Occipital lobe (tissue), 3 donors: ENCODE measurements at places on chromosomes 1 and 21.

GRCh38 chr1:182317611-182318161, 73.9 kb downstream of the GLUL start:
- no peak for DNase-seq

DNA sequence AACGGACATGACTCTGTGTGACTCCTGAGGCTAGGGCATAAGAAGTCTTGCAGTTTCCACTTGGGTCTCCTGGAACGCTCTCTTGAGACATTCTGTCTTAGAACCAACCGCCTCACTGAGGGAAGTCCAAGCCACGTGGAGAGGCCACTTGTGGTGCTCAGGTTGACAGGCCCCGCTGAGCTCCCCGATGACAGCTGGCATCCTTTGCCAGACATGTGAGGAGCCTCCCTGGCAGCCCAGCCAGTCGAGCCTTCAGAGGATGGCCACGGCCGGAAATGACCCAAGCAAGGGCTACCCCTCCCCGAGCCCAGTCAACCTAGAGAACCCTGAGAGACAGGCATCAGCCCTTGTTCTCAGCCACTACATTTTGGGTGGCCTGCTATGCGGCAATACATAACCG, 20.7 kb downstream of the PLEKHA6 start:
- no peak for DNase-seq

DNA sequence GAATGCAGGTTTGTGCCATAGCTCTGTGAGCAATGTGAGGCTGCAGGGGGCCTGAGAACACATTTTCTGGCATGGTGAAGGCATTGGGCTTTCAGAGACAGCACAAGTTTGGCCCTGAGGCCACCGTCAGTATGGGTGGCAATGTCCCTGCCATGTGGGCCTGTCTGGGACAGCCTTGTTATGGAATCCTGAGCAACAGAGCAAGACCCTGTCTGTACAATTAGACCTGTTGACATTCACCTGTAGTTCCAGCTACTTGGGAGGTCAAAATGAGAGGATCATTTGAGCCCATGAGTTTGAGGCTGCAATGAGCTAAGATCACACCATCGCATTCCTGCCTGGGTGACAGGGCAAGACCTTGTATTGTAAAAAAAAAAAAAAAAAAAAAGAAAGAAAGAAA, 35.6 kb downstream of the PRDM15 start:
- no peak for DNase-seq

GRCh38 chr1:224116131-224116530, 2.2 kb downstream of the FBXO28 start:
- no peak for DNase-seq

DNA sequence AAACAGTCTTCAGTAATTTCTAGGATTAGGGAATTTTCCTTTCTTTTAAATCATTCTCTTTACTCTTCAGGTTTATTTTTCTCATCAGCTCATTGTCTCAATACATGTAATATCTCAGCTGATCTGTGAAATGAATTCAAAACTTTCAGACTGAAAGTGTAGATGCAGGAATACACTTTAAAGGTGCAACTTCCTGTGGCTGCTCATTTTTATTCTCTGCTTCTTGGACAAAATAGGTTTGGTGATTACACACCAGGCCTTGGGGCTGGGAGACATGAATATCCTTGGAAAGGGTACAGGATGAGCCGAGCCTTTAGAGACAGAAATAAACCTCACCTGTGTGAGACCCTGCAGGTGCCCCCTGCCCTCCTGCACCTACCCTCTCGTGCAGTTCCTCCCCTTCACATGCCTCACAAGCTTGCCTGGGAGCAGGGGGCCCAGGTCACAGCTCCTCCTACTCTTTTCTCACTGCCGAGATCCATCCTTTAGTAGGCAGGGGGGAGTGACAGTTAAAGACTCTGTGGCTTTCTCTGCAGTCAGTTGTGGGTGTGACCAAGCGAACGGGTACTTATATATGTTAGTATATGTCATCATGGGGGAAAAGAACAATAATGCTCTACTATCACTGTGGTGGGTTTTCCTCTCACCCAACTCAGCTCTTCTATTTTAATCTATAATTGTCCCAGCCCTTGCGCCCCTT, 23.6 kb downstream of the XCL2 start:
- DNase-seq: no peak

GRCh38 chr1:73778471-73778870, 419.5 kb downstream of the LRRIQ3 start:
- DNase-seq: no peak

DNA sequence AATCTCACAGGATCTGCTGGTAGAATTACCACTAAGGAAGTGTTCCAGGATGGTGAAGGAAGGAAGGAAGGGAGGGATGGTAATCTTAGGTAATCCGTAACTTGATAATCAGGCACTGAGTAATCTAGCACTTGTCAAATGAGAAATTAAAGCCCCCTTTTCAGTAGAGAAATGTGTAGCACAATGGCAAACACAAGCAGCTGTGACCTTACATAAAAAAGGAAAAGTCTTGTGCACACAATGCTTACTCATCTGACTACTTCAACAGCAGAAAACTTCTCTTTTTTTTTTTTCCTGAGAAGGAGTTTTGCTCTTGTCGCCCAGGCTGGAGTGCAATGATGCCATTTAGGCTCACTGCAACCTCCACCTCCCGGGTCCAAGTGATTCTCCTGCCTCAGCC, 6.1 kb downstream of the NUP210L start:
- no peak for DNase-seq

DNA sequence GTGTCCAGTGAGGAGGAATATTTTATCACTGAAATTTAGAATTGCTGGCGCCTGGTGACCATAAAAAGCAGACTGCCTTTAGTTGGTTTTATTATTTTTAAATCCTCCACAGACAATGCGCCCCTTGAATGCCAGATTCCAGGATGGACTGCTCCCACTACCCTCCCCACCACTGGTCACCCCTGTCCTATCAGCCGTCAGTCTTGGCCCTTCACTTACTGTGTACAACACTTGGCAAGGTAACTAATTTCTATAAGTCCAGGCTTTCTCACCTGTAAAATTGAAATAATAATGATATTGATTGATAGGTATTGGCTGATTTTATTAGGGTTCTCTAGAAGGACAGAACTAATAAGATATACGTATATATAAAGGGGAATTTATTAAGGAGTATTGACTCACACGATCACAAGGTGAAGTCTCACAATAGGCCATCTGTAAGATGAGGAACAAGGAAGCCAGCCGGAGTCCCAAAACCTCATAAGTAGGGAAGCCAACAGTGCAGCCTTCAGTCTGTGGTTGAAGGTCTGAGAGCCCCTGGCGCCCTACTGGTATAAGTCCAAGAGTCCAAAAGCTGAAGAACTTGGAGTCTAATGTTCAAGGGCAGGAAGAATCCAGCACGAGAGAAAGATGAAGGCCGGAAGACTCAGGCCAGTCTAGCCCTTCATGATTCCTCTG, 17.8 kb downstream of the RHEX start:
- no peak for DNase-seq

GRCh38 chr1:244028701-244029100, 22.4 kb upstream of the ZBTB18 start:
- no peak for DNase-seq

DNA sequence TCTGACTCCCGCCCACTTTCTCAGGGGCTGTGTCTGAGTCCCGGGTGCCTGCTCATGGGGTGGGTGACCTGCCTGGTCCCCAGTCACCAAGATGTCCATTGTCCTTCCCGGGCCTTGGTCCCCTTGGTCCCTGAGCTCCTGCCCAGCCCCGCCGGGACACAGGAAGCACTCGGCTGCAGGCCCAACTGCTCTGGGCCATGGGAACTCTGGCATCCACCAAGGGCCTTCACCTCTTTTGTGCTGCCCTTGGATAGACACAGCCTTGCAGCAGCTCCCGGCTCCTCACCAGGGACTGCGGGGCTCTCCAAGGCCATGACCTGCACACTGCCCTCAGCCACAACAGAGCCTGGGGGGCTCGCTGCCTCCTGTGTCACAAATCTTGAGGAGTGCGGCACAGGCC, 22.1 kb upstream of the MX1 start:
- DNase-seq: no peak

DNA sequence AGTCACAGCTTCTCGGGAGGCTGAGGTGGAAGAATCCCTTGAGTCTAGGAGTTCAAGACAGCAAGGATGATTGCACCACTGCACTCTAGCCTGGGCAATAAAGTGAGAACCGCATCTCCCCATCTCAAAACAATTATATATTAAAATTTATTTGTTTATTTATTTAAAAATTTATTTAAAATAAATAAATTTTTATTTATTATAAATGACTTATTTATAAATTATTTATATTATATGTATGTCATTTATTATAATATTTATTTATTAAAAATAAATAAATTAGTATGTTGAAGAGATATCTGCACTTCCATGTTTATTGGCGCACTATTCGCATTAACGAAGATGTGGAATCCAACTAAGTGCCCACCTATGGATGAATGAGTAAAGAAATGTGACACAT, 683.2 kb upstream of the BRINP3 start:
- no peak for DNase-seq

DNA sequence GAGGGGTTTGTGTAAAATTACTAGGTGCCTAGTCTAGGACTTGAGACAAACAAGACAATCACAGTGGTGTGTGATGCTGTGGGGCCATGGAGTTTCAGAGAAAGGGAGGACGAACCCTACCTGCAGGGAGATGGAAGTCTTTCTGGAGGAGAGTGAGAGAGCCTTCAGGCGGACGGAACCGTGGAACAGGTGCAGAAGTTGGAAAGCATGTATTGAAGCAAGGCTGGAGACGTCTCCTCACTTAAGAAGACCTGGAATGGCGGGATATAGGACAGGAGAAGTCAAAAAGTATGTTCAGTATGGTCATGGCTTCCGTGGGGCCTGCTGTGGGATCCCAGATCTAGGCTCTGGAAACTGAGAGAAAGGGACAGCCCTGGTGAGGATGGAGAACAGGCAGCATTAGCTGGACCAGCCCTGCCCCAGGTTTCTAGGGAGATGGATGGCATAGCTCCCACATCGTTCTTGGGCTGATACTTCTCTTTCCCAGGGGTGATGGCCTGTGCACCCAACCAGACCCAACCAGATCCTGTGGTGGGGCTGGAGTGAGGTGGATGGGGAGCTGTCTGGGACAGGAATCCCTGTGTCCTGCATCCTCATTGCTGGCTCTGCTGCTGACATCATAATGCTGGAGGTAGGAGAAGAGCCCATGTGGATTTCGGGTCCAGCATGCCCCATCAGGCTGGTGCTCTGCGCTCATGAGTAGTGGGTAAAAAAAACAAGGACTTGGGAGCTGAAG, 15.0 kb upstream of the LRP8 start:
- no peak for DNase-seq

- no peak for DNase-seq
Observed at GRCh38 chr1:62589321-62589720, 8.0 kb upstream of the ANGPTL3 start.
